ENCODE measurements at places on chromosomes 5 and 9. TPM values are rescaled to one million over a fixed set of nuclear protein-coding genes. Genes with fewer than 3 reads are reported as not detected.

ACOT12 gene
- not detected for total RNA-seq

C9orf153 gene
- total RNA-seq, result 0.38 TPM

GALNT12 gene
- 1.6 TPM for total RNA-seq

SPATA31A7 gene
- not detected for total RNA-seq

GABRA1 gene
- not detected for total RNA-seq

UAP1L1 gene
- total RNA-seq, result 9.1 TPM

PCAT7 gene
- not detected for total RNA-seq

TLE4 gene
- 31.1 TPM for total RNA-seq

TERT gene
- total RNA-seq, result not detected

PPP3R2 gene
- total RNA-seq, result not detected

NPDC1 gene
- 37.2 TPM for total RNA-seq

GRXCR2 gene
- not detected for total RNA-seq

ERAP2 gene
- 15.1 TPM for total RNA-seq

MEIKIN gene
- total RNA-seq, result 14.8 TPM

CDKN2B gene
- total RNA-seq, result 30.4 TPM

FOXD4L4 gene
- total RNA-seq, result not detected

TMEM252 gene
- not detected for total RNA-seq

FOXI1 gene
- total RNA-seq, result not detected

ABLIM3 gene
- 456 TPM for total RNA-seq

MYOZ3 gene
- 1.7 TPM for total RNA-seq

CEP78 gene
- 10.4 TPM for total RNA-seq

LCP2 gene
- 68.6 TPM for total RNA-seq

PTCD2 gene
- 10.2 TPM for total RNA-seq

CCDC192 gene
- total RNA-seq, result not detected

PIP5KL1 gene
- total RNA-seq, result 3.0 TPM

OBP2B gene
- not detected for total RNA-seq

IFNA2 gene
- total RNA-seq, result not detected

FOXD4L6 gene
- 0.19 TPM for total RNA-seq

ORM2 gene
- 1.6 TPM for total RNA-seq

SLC36A2 gene
- not detected for total RNA-seq

NR5A1 gene
- not detected for total RNA-seq

GABRB2 gene
- 8.0 TPM for total RNA-seq

IL3 gene
- total RNA-seq, result not detected

RPL35 gene
- 2,235 TPM for total RNA-seq

PRLR gene
- 1.3 TPM for total RNA-seq

ESM1 gene
- total RNA-seq, result not detected

HARS2 gene
- 21.7 TPM for total RNA-seq

TMEM171 gene
- not detected for total RNA-seq

COL27A1 gene
- total RNA-seq, result 4.9 TPM

OBP2A gene
- not detected for total RNA-seq

SAXO1 gene
- total RNA-seq, result not detected

SLC6A7 gene
- not detected for total RNA-seq

ZNF366 gene
- 2.9 TPM for total RNA-seq

RMI1 gene
- total RNA-seq, result 2.0 TPM

C5orf58 gene
- total RNA-seq, result not detected

HTR1A gene
- total RNA-seq, result not detected

ZNF484 gene
- total RNA-seq, result 19.4 TPM

RFX3 gene
- total RNA-seq, result 7.0 TPM

CCL27 gene
- not detected for total RNA-seq

TEX48 gene
- not detected for total RNA-seq

ZNF169 gene
- 18.6 TPM for total RNA-seq
